ENCODE measurements at places on chromosomes 4 and X. TPM values are rescaled to one million over a fixed set of nuclear protein-coding genes. Genes with fewer than 3 reads are reported as not detected.

HTATSF1 gene
- 9.2 TPM for total RNA-seq

ARHGAP24 gene
- total RNA-seq = 16.5 TPM

MTMR8 gene
- total RNA-seq = 1.2 TPM

CXCL3 gene
- 5.7 TPM for total RNA-seq

SRPK3 gene
- total RNA-seq = 0.24 TPM

RASL11B gene
- total RNA-seq = not detected

CSAG3 gene
- not detected for total RNA-seq

CETN2 gene
- total RNA-seq = 16.7 TPM
